ENCODE measurements at places on chromosomes 16 and 17.

DNA sequence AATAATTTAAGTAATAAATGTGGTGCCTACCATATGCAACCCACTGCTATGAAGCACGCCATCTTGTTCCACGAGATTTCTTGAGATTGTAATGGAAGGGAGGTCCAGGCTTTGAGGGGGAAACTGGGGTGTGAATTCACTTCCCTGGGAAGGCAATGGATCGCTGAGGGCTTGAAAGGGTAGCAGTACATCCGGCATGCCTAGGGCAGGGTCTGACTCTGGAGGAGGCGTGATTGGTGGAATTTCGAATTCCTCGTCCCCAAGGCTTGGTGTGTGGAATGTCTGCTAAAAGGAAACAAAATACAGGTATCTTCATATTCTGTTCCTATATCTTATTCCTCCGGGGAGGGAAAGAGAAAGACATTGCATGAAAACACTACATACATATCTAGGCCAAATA lies 83.0 kb downstream of the TOX3 start:
- DNase-seq = no peak

DNA sequence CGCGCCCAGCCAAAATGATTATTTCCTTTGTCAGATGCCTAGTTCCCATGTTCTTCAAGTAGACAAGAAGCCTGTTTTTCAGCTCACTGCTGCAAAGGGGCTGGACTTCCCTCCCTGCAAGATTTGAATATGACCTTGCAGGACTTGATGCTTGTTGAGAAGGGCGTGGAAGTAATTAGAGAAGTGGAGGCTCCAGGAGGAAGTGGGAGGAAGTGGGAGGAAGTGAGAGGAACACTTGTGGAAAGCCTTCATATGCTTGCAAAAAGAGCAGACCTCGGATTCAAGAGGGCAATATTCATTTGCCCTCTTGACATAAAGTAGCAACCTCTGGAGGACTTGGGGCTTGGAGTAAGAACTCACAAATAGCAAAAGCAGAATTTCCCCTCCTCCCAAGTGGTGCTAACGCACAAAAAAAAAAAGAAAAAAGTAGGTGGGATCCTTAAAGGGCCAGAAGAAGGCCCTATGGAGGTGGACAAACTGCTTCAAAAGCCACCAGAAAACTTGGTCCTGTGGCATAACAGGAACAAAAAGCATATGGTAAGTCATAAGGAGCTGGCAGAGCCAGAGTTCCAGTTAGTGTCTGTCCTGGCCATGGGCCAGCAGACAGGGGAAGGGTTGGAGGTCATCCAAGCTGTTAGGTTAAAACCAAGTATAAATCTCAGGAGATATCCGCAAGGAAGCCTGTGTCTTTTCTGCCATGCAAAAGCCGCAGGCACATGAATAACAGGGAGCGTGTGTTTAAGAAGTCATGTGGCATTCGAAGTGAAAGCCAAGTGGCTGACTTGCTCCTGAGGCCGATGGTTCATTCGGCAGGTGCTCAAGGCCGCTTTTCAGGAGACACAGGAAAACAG lies 20.6 kb upstream of the PRKAR1A start:
- no peak for DNase-seq

- no peak for DNase-seq
Observed at GRCh38 chr17:82883419-82884031, 43.7 kb upstream of the ZNF750 start.

DNA sequence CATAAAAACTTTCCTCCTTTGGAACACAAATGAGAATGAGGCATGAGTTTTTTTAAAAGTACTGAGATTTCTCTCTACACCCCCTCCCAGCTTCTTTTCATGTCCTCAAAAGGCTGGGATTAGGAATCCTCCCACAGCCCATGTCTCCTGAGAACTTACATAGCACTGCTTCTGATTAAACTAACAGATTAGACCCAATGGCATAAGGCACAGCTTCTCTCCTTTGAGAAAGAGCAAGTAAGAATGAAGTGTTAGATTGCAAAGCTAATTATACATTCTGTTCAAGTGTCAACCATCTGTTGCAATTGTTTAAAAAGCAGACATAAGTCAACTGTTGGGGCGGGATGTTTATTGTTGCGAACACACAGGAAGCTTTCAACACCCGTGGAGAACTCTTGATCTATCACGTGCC lies 715.1 kb downstream of the CDH11 start:
- DNase-seq = no peak

- no peak for DNase-seq
Observed at GRCh38 chr16:74844041-74844980, 69.7 kb upstream of the FA2H start.

- DNase-seq = no peak
Observed at GRCh38 chr16:20136446-20136968, 62.8 kb upstream of the GPR139 start.

- DNase-seq = no peak
Observed at GRCh38 chr17:33989361-33990148, 265.5 kb upstream of the CCL2 start.

DNA sequence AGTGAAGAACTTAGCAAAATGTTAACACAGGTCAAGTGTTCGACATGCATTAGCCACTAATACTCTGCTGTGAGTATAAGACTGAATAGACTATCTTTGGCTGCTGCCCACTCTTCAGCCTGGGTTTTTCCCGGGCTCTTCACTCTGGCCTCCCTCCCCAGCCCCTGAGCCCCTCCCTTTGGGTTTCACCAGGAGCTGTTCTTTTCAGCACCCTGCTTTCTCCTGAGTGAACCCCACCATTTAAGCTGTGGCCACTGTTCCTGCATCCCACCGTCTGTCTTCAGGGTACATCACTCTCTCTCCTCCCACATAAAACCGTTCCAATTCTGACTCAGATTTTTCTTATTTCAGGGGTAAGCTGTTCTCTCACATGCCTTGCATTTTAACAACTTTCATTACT lies 92.0 kb upstream of the ASIC2 start:
- DNase-seq = no peak

- no peak for DNase-seq
Observed at GRCh38 chr17:79188048-79188447, 113.4 kb downstream of the ENGASE start.

- peak; percentile 46 for DNase-seq
Observed at GRCh38 chr17:75031972-75032719, 14.6 kb downstream of the ATP5PD start.

GRCh38 chr17:66272811-66273585 lies 29.4 kb upstream of the PRKCA start:
- no peak for DNase-seq

- DNase-seq = no peak
Observed at GRCh38 chr17:78252701-78253635, 21.5 kb downstream of the TMEM235 start.

GRCh38 chr17:55986817-55987216 lies 166.5 kb upstream of the ANKFN1 start:
- no peak for DNase-seq

GRCh38 chr17:17416007-17416399 lies 60.8 kb upstream of the MED9 start:
- DNase-seq = no peak

DNA sequence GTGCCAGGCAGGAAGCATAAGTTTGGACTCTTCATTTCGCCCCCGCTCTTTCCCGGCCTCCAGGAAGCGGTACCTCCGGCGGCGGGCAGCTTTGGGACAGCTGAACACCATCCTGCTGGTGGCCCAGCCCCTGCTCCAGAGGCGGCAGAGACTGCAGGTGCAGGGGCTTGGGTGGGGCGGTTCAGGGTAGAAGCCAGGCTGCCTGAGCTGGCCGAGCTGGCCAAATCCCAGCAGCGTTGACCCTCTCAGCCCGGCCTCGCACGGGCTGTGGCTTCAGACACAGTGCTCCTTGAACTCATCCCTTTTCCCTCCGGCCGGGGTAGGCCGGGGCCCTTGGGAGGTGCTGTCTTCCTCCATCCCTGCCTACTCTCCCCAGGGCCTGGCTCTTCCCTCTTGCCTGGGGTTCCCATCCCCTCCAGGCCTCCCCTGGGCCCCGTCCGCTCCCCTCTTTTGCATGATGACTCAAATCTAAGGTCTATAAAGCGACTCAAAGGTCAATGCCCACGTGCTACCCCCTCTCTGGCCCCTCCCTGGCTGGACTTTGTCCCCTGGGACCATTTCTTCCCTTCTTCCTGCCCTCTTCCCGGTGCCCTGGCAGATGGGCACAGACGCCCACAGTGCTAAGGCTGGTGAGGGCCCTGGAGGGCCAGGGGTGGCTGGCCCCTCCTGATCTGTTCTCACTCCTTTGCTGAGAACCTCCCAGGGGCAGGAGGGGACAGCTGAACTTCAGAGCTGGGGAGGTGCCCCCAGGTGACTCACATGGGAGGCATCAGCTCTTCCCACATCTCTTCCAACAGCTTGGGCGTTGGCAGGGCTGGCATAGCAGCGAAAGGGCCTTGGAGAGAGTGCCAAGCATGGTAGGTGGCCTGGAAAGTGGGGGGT lies 22.7 kb downstream of the MYO15B start:
- no peak for DNase-seq

- no peak for DNase-seq
Observed at GRCh38 chr17:42667088-42667951, 8.2 kb downstream of the TUBG2 start.

GRCh38 chr16:75801307-75801706 lies 75.0 kb upstream of the CPHXL start:
- no peak for DNase-seq

GRCh38 chr16:20948444-20948843 lies 47.9 kb downstream of the LYRM1 start:
- DNase-seq = no peak

GRCh38 chr17:3921006-3921405 lies 4.7 kb upstream of the P2RX1 start:
- DNase-seq = no peak

GRCh38 chr16:19991614-19992013 lies 82.1 kb downstream of the GPR139 start:
- DNase-seq = no peak

- DNase-seq = no peak
Observed at GRCh38 chr16:27769561-27770255, 219.8 kb downstream of the KATNIP start.
